Cardiac muscle cell (in vitro differentiated cells and primary cell): ENCODE measurements at places on chromosomes 2 and 18.
A peak's percentile ranks its signal among the peaks of the same experiment; 100 is the strongest.

GRCh38 chr18:4438938-4439337 lies 16.2 kb downstream of the DLGAP1 start:
- no peak for DNase-seq

- DNase-seq = no peak
Observed at GRCh38 chr2:54480025-54480424, 23.9 kb downstream of the SPTBN1 start.

DNA sequence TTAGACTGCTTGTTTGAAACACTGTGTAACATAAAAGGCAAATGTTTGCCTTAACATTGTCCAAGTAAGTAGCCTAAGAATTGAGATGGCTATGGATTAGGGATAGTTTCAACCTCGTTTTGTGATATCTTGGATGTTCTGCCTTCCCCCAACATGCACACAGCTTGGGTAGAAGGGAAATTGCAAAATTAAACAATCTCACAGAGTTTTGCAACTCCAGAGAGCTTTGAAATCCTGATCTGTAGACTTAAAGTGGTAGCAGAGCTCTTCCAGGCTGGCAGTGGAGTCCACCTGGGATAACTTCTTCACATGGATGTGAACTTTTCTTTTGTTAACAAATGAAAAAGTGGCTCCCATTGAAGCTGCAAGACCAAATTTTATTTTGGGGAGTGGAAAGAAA lies 59.6 kb downstream of the CHRNA1 start:
- DNase-seq = peak; percentile 31

DNA sequence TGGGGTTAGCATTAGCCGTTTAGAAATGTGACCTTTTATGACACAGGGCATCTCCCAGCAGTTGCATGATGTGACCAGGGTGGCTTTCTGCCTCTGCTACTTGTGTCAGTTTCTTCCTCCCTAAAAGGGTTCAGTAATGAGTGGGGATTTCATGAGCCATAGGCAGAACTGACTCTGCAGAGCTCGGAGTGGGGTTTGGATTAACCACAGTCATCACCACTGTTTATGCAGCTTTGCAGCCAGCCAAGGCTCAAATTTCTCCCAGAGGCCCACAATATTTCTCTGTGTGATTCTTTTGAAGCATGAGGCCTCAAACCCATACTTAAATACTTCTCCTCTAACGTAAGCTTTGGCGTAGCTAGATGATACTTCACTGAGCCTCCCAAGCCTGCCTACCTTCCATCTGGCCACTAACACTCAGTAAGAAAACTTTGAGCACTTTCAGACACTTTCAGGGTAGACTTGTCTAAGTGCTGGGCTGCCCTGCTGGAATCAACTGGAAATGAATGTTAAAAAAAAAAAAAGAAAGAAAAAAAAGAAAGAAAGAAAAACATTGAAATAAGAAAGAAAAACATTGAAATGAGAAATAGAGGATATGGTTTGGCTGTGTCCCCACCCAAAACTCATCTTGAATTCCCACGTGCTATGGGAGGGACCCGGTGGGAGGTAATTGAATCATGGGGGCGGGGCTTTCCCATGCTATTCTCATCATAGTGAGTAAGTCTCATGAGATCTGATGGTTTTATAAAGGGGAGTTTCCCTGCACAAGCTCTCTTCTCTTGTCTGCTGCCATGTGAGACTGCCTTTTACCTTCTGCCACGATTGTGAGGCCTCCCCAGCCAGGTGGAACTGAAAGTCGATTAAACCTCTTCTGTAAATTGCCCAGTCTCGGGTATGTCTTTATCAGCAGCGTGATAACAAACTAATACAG lies 11.5 kb upstream of the LAPTM4A start:
- peak; percentile 47 for DNase-seq

DNA sequence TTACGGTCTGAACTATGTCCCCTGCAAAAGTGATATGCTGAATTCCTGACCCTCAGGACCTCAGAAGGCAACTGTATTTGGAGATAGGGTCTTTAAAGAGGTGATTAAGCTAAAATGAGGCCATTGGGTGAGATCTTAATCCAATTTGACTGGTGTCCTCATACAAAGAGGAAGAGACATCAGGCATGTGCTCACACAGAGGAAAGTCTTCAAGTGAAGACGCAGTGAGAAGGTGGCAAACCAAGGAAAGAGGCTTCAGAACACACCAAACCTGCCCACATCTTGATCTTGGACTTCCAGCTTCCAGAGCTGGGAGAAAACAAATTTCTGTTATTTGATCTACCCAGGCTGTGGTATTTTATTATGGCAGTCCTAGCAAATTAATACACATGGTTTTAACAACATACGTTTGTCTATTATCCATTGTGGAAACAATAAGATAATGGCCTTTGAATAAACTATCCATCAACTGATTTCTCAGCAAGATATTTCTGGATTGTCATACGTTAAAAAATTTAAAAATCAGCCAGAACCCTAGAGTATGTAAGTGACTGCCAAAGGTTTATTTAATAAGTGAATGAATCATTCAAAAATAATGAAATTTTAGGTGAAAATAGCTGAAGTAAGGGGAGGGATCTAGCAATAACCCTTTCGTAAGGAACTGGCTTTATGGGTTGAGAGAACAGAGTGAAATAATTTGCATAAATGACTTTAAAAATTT lies 6.5 kb downstream of the WIPF1 start:
- no peak for DNase-seq

- DNase-seq = no peak
Observed at GRCh38 chr2:71611781-71612527, 158.6 kb downstream of the DYSF start.

GRCh38 chr2:199814817-199815211 lies 36.2 kb downstream of the FTCDNL1 start:
- DNase-seq = no peak

GRCh38 chr2:161039071-161039470 lies 121.2 kb upstream of the TANK start:
- no peak for DNase-seq

DNA sequence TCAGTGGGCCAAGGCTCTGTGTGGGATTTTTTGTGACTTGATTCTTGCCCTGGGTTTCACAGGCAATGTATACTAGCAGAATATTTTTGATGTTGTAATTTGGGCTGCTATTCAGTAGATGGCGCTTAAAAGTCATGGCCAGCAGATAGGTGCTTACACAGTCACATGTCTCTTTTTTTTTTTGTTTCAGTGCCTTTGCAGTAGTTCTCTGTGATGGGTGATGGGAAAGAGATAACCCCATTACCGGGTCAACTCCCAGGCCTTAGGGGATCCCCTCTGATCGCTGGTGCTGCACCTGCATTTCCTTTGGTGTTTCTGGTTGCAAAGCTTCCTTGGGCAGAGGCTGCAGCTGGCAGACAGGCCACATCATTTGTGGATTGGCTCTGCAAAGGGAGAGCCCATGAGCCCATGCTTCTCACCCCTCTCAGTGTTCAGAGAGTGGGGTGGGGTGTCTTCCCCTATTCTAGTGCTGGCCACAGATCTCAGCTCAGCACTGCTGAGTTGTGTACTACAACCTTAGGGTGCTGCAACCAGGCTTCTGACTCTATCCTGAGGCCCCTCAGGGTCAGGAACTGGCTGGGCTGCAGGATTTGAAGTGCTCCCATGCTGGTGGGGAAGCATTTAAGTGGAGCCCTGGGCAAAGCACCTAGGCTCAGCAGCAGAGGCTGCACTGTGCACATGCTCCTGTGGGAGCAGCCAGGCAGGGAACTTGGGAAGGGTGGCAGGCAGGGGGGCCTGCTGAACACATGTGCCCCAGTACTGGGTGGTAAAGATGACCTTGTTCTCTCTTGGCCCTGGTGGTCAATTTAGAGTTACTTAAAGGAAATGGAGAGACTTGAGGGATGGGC lies 219.8 kb upstream of the SPHKAP start:
- DNase-seq = no peak

- DNase-seq = no peak
Observed at GRCh38 chr2:22011048-22011447, 887.3 kb downstream of the TDRD15 start.

- no peak for DNase-seq
Observed at GRCh38 chr2:176063958-176064357, 19.8 kb downstream of the EVX2 start.

DNA sequence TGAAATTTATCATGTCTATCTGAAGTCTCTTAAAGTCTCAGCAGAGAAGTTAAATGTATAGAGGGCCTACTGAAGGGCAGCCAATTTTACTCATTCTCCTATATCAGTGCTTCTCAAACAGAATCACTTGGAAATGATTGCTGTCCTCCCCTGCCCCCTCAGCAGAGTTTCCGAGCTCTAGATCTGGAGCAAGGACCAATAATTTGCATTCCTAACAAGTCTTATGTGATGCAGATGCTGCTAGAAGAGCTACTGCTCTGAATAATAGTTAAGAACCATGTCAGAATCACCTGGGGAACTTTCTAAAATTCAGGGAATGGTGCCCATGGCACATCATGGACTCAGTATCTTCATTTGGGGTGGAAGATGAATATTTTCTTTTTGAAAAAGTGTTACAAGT lies 105.6 kb upstream of the EPHA4 start:
- no peak for DNase-seq

DNA sequence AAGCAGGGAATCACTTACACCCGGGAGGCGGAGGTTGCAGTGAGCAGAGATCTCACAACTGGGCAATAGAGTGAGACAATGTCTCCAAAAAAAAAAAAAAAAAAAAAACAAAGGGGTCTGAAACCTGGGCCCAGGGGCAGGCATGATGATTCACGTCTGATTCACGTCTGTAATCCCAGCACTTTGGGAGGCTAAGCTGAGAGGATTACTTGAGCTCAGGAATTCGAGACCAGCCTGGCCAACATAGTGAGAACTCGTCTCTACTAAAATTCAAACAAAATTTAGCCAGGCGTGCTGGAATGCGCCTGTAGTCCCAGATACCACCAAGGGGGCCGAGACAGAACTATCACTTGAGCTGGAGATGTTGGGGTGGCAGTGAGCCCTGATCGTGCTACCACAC lies 30.3 kb downstream of the TEX44 start:
- no peak for DNase-seq

DNA sequence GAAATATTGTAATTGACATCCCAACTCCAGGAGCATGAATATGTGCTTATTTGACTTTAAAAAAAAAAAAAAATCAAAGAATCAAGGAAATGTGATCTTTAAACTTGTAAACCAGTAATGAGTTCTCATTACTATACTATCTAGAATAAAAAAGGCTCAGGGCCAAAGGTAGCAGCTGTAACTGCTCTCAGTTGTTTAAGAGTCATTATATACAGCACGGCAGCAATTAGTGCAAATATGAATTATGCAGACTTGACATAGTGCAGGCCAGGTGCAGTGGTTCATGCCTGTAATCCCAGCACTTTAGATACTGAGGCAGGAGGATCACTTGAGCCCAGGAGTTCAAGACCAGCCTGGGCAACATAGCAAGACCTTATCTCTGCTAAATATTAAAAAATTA lies 125.7 kb upstream of the TTC39C start:
- DNase-seq = no peak

- DNase-seq = no peak
Observed at GRCh38 chr2:32884346-32884745, 62.4 kb upstream of the LTBP1 start.

- no peak for DNase-seq
Observed at GRCh38 chr2:71353248-71353647, 21.7 kb downstream of the ZNF638 start.

- no peak for DNase-seq
Observed at GRCh38 chr2:23545811-23546210, 160.8 kb downstream of the KLHL29 start.

DNA sequence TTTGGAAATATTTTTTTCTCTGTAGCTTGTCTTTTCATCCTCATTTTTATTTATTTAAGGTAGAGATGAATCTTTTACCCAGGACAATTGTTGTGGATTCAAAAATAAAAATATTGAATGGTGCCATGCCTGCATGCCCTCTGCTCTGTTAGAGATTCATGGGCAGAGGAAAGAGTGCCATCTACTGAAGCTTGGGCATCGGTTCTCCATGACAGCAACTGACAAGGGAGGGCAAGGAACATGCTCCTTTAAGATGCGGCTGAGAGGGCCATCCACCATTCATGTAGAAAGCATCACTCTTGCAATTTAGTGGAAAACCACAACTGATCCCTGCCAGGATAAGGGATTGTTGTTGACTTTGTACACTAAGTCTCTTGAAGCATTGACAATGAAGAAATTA lies 79.9 kb downstream of the PARD3B start:
- DNase-seq = no peak

GRCh38 chr2:120210270-120210693 lies 12.9 kb downstream of the TMEM185B start:
- DNase-seq = no peak

DNA sequence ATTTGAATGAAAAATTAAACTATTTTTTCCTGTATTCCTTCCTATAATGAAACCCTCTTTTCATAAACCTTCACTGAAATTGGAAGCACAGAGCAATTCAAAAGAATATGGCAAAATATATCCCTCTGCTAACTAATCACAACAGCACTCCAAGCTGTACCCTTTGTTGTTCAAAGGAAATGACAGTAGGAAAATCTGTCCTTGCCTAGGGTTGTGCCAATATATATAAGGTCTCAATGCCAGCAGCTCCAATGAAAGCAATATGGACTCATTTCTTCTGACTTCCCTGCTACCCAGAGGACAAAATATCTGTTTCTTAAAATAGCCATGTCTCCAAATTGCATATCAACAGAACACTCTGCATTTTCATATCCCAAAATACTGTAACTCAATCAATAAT lies 373.9 kb upstream of the MC4R start:
- DNase-seq = no peak

DNA sequence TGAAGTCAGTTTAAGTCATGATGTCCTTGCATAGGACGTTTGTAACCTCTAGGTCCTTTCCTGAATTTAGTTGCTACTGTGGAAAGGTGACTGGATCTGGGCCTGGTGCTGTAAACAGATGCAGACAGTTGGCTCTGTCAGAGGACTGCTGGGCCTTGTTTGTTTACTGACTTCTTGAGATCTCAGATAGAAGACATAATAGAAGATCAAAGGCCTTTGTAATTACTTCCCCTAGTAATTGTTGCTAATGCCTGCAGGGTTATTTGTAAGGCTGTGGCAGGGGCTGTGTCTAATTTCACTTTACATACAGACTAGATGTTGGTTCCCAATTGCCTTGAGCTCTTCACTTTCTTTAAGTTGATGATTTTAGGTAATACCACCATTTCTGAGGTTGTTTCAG lies 42.5 kb downstream of the LYPD6B start:
- DNase-seq = no peak

GRCh38 chr2:74252036-74252435 lies 53.6 kb downstream of the MTHFD2 start:
- DNase-seq = no peak

- no peak for DNase-seq
Observed at GRCh38 chr2:112666761-112667122, 21.0 kb downstream of the SLC20A1 start.

DNA sequence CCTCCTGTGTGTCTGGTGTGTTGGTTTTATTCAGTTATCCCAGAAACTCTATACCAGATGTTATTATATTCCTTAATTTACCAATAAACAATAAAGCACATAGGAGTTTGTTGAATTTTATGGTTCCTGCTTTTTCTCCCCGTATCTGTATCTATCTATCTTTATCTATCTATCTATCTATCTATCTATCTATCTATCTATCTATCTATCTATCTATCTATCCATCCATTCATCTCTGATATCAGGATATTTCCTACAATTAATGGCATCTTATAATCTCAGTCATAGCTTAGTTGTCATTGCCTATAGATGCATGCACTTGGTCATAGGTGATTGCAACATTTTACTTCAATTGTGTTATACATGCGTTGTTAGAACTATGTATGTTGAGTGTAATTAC lies 500.2 kb upstream of the ZEB2 start:
- DNase-seq = no peak

- no peak for DNase-seq
Observed at GRCh38 chr2:9673914-9674481, 43.2 kb upstream of the YWHAQ start.
